ENCODE measurements at places on chromosomes 3 and 15. TPM values are rescaled to one million over a fixed set of nuclear protein-coding genes. Genes with fewer than 3 reads are reported as not detected.

The ZNF148 gene
- 26.0 TPM for total RNA-seq

The NR1D2 gene
- total RNA-seq = 31.3 TPM

The GOLGA6B gene
- not detected for total RNA-seq

The MED12L gene
- not detected for total RNA-seq

The UBA5 gene
- 29.4 TPM for total RNA-seq

The GPR160 gene
- total RNA-seq = 37.4 TPM

The CEMIP gene
- 6.4 TPM for total RNA-seq

- no peak overlapping the region for H3K4me3 ChIP-seq
- H3K27ac ChIP-seq = no peak overlapping the region
- H3K36me3 ChIP-seq = no peaks in the 10 kb centered on the region
- H3K27me3 ChIP-seq = no peaks in the 10 kb centered on the region
Measured at GRCh38 chr15:39267685-39268084, 313.2 kb upstream of the THBS1 start.

GRCh38 chr3:116051586-116051985 lies 393.7 kb downstream of the LSAMP start:
- DNase-seq = no peak
- no peaks in the 10 kb centered on the region for H3K4me1 ChIP-seq
- H3K36me3 ChIP-seq = no peaks in the 10 kb centered on the region
- no peak overlapping the region for H3K27ac ChIP-seq
- no peak overlapping the region for H3K4me3 ChIP-seq

DNA sequence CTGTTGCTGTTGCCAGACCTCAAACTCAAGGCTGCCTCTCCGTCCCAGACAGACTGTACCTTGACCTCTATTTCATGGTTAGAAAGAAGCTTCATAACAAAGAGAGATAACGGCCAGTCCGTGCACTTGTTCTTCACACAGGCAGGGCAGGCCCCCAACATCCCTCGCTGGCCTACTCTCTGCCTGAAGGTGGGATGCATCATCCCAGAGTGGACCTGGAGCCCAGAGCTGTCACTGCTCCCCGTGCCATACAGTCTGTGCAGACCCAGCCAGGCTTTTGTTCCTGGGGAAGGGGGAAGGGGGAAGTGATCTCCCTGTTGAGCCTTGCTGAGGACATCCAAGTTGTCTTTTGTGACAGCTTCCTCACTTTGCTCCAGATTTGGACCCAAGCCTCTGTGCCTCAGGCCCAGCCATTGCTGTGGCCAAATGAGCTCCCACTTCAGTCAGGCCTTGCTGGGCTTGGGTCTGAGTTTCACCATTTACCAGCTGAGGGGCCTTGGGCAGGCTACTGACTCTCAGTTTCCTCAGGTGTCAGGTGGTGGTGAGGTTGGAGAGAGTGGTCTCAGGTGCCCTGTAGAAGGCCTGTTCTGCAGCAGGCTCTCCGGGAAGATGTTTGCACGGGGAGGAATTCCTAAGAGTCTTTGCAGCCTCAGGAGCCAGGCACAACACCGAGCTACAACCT lies 141.6 kb downstream of the DNAJB8 start:
- no peak overlapping the region for H3K27ac ChIP-seq
- no peaks in the 10 kb centered on the region for H3K27me3 ChIP-seq
- no peak overlapping the region for H3K4me3 ChIP-seq
- no peaks in the 10 kb centered on the region for H3K36me3 ChIP-seq

GRCh38 chr3:95240395-95240794 lies 1177.5 kb downstream of the NSUN3 start:
- no peaks in the 10 kb centered on the region for H3K27me3 ChIP-seq
- H3K4me1 ChIP-seq = no peaks in the 10 kb centered on the region
- H3K27ac ChIP-seq = no peak overlapping the region
- H3K4me3 ChIP-seq = no peak overlapping the region
- DNase-seq = no peak

GRCh38 chr3:163838769-163839168 lies 1239.5 kb downstream of the SI start:
- DNase-seq = no peak
- H3K36me3 ChIP-seq = no peaks in the 10 kb centered on the region
- no peaks in the 10 kb centered on the region for H3K27me3 ChIP-seq
- H3K27ac ChIP-seq = no peak overlapping the region

GRCh38 chr3:181753391-181753790 lies 41.7 kb downstream of the SOX2 start:
- H3K4me3 ChIP-seq = no peak overlapping the region
- no peak for DNase-seq
- no peaks in the 10 kb centered on the region for H3K4me1 ChIP-seq
- no peak overlapping the region for H3K27ac ChIP-seq
- H3K27me3 ChIP-seq = no peaks in the 10 kb centered on the region

DNA sequence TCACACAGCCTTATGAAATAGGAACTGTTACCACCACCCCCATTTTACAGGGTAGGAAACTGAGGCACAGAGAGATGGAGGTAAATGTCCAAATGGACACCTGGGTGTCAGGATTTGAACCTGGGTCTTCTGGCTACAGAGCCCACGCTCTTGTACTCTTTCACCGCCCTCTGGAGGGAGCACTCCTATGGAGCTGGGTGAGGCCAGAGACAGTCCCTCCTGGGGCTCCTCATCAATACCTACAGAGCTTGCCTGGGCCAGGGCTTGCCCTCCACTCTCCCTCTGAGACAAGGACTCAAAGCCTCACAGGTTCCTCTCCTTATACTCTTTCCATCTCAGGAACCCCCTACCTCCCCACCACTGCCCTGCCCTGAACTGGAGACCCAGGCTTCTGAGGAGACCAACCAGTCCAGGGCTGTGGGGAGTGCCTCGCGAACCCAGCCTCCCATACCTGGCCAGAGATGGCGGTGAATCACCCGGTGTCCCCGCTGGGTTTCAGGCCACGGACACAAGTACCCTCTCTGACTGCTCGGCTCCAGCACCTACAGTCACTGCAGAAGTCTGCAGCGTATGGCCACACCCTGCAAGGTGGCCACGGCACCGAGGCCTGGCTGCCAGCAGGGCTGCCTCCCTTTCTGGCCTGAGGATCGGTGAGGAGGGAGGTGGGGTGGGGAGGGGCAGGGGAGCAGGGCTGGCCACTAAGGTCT lies 22.1 kb upstream of the ATP2B2 start:
- H3K36me3 ChIP-seq = no peaks in the 10 kb centered on the region
- H3K27me3 ChIP-seq = no peaks in the 10 kb centered on the region
- DNase-seq = peak; percentile 64
- H3K27ac ChIP-seq = no peak overlapping the region
- H3K4me1 ChIP-seq = no peaks in the 10 kb centered on the region
- H3K4me3 ChIP-seq = no peak overlapping the region

- no peak overlapping the region for H3K27ac ChIP-seq
- H3K27me3 ChIP-seq = peaks cover 9% of the 10 kb centered on the region
- H3K4me1 ChIP-seq = no peaks in the 10 kb centered on the region
Measured at GRCh38 chr3:77042882-77043281, 3.0 kb downstream of the ROBO2 start.

DNA sequence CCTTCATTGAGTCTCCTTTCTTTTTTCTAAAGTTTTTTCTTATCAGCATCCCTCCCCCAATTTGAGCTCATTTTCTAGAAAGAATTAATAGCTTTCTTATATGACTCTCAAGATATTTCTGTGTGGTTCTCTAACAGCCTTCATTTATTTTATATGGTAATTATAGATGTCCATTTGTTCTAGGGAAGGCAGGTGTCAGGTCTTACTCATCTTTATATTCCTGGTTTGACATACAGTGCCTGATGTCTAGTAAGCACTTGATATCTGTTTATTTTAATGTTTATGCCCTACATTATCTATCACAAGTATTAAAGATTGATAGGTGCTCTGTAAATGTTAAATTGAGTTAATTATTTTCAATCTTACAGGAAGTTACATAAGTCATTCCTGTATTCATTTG lies 426.7 kb upstream of the TPRG1 start:
- no peaks in the 10 kb centered on the region for H3K36me3 ChIP-seq
- no peak overlapping the region for H3K27ac ChIP-seq
- DNase-seq = no peak
- no peaks in the 10 kb centered on the region for H3K27me3 ChIP-seq

DNA sequence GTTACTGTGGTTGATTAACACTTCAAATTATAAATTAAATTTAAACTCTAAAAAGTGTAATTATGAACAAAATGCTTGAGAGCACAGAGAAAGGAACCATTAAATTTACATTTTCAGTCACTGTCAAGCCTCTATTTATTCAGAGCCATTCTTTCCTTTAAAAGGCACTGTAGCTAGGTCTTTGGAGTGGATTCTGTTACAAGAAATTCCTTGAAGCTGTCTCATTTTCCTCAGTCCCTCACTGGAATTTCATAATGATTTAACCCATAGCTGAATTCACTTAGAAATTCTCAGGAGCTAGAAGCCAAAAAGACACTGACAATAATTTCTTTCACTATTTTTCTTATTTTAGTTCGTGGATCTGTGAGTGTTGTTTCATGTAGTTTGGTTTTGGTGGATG lies 81.2 kb upstream of the TCF12 start:
- DNase-seq = no peak
- H3K27me3 ChIP-seq = no peaks in the 10 kb centered on the region
- no peak overlapping the region for H3K4me3 ChIP-seq
- no peak overlapping the region for H3K27ac ChIP-seq

DNA sequence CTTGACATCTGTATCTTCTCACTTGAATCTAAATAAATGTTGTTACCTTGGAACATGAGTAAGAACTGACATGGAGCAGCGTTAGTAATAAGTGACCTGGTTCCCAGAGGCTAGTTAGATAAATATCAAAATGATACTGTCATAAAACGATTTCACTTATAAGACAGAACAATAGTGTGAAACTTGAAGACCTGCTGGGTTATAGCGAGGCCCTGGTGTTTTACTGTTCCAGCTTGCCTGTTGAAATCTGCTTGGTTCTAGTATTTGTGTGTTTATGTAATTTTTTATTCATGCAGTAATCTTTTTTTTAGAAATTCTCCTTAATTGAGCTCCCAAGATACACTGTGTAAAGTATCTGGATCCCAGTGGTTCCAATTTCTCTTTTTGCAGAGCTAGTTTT lies 129.4 kb downstream of the CACNA2D3 start:
- H3K27ac ChIP-seq = no peak overlapping the region
- no peak for DNase-seq
- no peaks in the 10 kb centered on the region for H3K36me3 ChIP-seq
- no peaks in the 10 kb centered on the region for H3K27me3 ChIP-seq
- H3K4me1 ChIP-seq = no peaks in the 10 kb centered on the region
- H3K4me3 ChIP-seq = no peak overlapping the region

DNA sequence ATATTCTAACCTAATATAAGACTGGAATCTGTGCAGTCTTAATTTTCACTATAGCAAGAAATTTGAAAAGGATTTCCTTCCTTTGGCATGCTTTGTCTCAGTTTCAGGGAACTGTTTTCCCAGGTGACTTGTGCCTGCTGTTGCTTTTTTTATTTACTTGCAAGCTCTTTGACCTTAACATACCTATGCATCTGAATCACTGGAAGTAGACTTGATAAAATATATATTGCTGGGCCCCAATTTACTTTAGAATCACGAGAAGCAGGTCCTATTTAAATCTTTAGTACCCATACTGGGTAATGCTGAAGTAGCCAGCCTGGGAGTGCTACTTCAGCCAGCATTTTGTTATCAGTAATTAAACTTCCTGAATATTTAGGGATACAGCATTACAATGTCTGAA lies 257.9 kb upstream of the ALCAM start:
- H3K36me3 ChIP-seq = no peaks in the 10 kb centered on the region
- H3K27me3 ChIP-seq = no peaks in the 10 kb centered on the region
- no peak overlapping the region for H3K4me3 ChIP-seq
- DNase-seq = no peak
- no peak overlapping the region for H3K27ac ChIP-seq

GRCh38 chr15:38944536-38944935 lies 379.9 kb upstream of the RASGRP1 start:
- H3K4me3 ChIP-seq = no peak overlapping the region
- H3K4me1 ChIP-seq = no peaks in the 10 kb centered on the region
- no peak overlapping the region for H3K27ac ChIP-seq
- H3K36me3 ChIP-seq = no peaks in the 10 kb centered on the region
- H3K27me3 ChIP-seq = no peaks in the 10 kb centered on the region

GRCh38 chr3:178350763-178351162 lies 185.5 kb upstream of the KCNMB2 start:
- DNase-seq = no peak
- H3K4me3 ChIP-seq = no peak overlapping the region
- H3K27ac ChIP-seq = no peak overlapping the region
- H3K27me3 ChIP-seq = no peaks in the 10 kb centered on the region
- no peaks in the 10 kb centered on the region for H3K36me3 ChIP-seq

GRCh38 chr15:68414206-68414555 lies 17.8 kb downstream of the ITGA11 start:
- H3K27me3 ChIP-seq = no peaks in the 10 kb centered on the region
- no peak overlapping the region for H3K4me3 ChIP-seq
- no peak for DNase-seq
- peaks cover 9% of the 10 kb centered on the region for H3K4me1 ChIP-seq
- no peak overlapping the region for H3K27ac ChIP-seq

- DNase-seq = no peak
- peaks cover 40% of the 10 kb centered on the region for H3K4me1 ChIP-seq
- H3K27ac ChIP-seq = peak overlapping the region; percentile 100
- peak overlapping the region; percentile 89 for H3K4me3 ChIP-seq
- H3K27me3 ChIP-seq = no peaks in the 10 kb centered on the region
Measured at GRCh38 chr3:136194409-136195257, 1.5 kb downstream of the MSL2 start.

DNA sequence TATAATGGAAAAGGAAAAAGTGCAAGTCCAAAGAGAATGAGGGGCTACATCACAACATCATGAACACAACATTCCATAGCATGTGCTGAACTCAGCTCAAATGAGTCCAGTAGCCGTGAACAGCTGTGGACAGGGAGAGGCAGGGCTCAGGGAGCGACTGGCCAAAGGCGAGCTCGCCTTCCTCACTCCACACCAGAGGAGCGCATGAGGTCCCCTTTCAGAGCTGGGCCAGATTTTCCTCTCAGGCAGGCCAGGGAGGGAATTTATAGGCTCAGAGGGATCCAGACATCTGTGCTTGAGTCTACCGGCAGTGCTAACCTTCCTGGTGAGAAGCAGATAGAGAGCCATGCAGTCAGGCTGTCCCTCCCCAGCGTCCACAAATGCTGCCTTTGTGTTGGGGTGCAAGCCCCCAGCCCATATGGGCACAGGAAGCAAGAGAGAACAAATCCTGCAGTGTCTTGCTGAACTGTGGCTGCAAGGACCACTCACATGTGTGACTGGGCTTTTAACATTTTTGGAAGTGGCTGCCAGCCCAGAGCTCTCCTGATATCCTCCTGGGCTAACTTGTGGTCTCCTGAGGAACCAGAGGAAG lies 32.5 kb downstream of the ARHGEF3 start:
- no peaks in the 10 kb centered on the region for H3K36me3 ChIP-seq
- H3K27ac ChIP-seq = peak overlapping the region; percentile 26
- no peaks in the 10 kb centered on the region for H3K27me3 ChIP-seq
- DNase-seq = no peak
